ENCODE measurements at places on chromosomes 12 and 14.

DNA sequence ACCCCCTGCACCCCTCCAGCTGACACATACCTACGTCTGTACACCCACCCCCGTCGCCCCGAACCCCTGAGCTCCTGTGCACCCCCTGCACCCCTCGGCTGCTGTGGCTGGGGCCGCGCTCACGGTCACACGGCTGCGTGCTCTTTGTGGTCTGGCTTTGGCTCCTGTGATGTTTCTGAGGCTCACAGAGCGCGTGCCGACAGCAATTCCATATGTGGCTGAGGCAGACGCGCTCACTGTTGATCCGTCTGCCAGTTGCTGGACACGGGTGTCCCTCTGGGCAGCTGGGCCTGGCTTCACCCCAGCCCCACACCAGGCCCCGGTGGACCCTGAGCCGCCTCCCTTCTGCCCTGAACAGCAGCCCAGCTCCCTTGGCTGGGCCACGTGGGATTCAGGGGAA lies 46.5 kb downstream of the LRCOL1 start:
- no peak for DNase-seq

GRCh38 chr14:66239589-66239988 lies 246.6 kb upstream of the CCDC196 start:
- no peak for DNase-seq

DNA sequence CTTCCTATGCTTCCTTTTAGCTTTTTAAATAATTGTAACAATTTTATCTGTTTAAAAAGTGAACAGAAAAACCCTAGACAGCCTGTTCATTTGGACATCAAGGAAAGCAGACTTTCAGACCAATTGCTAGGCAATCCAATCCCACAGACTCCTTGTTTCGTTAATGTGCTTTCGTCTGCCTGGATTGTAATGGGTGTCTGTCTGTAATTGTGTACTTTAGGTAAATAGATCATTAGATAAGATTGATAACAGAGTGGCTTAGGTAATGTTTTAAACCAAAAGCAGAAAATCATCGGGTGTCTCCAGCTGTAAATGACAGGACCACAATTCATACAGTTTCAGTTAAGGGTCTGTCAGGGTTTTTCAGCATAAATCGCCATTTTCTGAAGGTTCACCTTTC lies 19.6 kb downstream of the CCDC60 start:
- DNase-seq, result no peak

- no peak for DNase-seq
Measured at GRCh38 chr14:38098074-38098836, 109.4 kb upstream of the SSTR1 start.

DNA sequence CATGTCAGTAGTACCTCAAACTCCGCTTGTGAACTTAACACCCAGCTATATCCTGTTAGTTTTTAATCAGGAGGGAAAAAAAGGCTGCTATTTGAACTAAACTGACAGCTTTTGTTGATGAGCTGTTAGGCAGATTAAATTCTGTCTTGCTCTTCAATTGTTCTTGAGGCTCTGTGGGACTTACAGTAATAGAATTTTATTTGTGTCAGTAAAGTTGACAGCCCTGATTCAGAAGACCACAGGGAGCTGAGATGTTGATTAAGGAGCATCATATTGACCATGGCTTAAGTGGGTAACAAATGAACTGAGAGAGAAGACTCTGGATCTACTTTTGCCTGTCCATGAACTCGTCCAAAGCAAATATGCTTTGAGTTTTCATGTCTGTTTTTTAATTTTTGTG lies 622.9 kb downstream of the DIO2 start:
- DNase-seq, result no peak

Measured in hematopoietic multipotent progenitor cell treated with erythropoietin and hydrocortisone succinate and interleukin-3 and kit ligand, for 6 days (in vitro differentiated cells).